Activated CD8-positive, alpha-beta memory T cell treated with anti-CD3 and anti-CD28 coated beads, Interleukin-2, amount 10 ng/mL, durations not matched to agents 7 days and 5 days (primary cell): ENCODE measurements at places on chromosomes 1 and 21.

GRCh38 chr21:44771896-44772525 is 29.6 kb downstream of the UBE2G2 start:
- DNase-seq, result no peak
- peaks cover 2% of the 10 kb centered on the region for H3K4me1 ChIP-seq
- no peaks in the 10 kb centered on the region for H3K27me3 ChIP-seq
- H3K4me3 ChIP-seq, result no peak overlapping the region
- H3K36me3 ChIP-seq, result peaks cover 12% of the 10 kb centered on the region

GRCh38 chr21:44702111-44702972 is 5.4 kb downstream of the KRTAP10-12 start:
- peaks cover 88% of the 10 kb centered on the region for H3K27me3 ChIP-seq
- peak; percentile 37 for DNase-seq
- H3K27ac ChIP-seq, result no peak overlapping the region
- H3K4me1 ChIP-seq, result no peaks in the 10 kb centered on the region
- H3K36me3 ChIP-seq, result peaks cover 9% of the 10 kb centered on the region
- no peak overlapping the region for H3K4me3 ChIP-seq

DNA sequence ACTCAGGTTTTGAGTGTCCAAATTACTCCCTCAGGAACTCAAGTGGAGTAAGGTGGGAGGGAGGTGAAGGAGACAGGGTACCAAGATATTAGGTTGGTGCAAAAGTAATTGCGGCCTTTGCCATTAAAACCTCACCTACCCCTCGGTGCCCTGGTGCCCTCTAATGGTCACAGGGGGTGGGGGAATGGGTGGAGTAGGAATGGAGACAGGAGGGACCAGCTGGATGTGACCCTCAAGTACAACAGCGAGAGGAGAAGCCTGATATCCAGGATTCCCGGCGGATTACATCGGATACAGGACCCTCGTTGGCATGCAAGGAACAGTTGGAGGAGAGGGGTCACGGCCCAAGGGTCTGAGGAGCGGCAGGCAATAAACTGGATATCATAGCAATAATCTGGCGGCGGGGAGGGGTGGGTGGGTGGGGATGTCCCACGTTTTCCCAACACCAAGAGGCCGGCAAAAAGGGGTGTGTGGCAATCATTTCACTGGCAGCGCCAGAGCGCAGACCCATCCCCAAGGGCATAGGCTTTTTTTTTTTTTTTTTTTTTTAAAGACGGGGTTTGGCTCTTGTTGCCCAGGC is 4.3 kb upstream of the ZBTB7B start:
- H3K4me1 ChIP-seq, result peaks cover 27% of the 10 kb centered on the region
- H3K36me3 ChIP-seq, result no peaks in the 10 kb centered on the region
- DNase-seq, result no peak
- H3K4me3 ChIP-seq, result no peak overlapping the region

GRCh38 chr1:216983823-216984222 is 260.6 kb upstream of the ESRRG start:
- no peaks in the 10 kb centered on the region for H3K27me3 ChIP-seq
- no peak overlapping the region for H3K4me3 ChIP-seq
- H3K4me1 ChIP-seq, result no peaks in the 10 kb centered on the region
- DNase-seq, result no peak
- no peaks in the 10 kb centered on the region for H3K36me3 ChIP-seq

DNA sequence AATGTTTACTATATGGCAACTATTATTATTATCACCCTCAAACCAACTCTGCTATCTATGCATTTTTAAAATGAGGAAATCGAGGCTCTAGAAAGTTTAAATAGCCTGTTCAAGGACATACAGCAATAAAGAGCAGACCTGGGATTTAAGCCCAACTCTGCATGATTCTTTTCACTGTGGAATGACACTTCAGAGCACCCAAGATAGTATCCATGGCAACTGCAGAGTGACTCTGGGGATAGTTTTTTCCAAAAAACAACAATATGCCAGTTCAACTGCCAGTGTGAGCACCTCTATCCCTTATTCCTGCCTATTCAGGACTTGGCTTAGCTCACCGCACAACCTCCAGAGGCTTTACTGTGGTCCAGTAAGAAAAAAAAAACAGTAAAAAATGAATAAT is 293.9 kb downstream of the BRINP2 start:
- no peaks in the 10 kb centered on the region for H3K36me3 ChIP-seq
- no peaks in the 10 kb centered on the region for H3K4me1 ChIP-seq
- H3K4me3 ChIP-seq, result no peak overlapping the region

- H3K4me3 ChIP-seq, result peak overlapping the region; percentile 90
- no peaks in the 10 kb centered on the region for H3K27me3 ChIP-seq
- H3K27ac ChIP-seq, result peak overlapping the region; percentile 92
- DNase-seq, result peak; percentile 87
- peaks cover 53% of the 10 kb centered on the region for H3K4me1 ChIP-seq
Observed at GRCh38 chr1:64965366-64966157, 787 bp downstream of the JAK1 start.

GRCh38 chr1:153984123-153984894 is 1.8 kb downstream of the RAB13 start:
- H3K27ac ChIP-seq, result no peak overlapping the region
- no peak overlapping the region for H3K4me3 ChIP-seq
- H3K36me3 ChIP-seq, result no peaks in the 10 kb centered on the region
- DNase-seq, result no peak
- no peaks in the 10 kb centered on the region for H3K27me3 ChIP-seq

DNA sequence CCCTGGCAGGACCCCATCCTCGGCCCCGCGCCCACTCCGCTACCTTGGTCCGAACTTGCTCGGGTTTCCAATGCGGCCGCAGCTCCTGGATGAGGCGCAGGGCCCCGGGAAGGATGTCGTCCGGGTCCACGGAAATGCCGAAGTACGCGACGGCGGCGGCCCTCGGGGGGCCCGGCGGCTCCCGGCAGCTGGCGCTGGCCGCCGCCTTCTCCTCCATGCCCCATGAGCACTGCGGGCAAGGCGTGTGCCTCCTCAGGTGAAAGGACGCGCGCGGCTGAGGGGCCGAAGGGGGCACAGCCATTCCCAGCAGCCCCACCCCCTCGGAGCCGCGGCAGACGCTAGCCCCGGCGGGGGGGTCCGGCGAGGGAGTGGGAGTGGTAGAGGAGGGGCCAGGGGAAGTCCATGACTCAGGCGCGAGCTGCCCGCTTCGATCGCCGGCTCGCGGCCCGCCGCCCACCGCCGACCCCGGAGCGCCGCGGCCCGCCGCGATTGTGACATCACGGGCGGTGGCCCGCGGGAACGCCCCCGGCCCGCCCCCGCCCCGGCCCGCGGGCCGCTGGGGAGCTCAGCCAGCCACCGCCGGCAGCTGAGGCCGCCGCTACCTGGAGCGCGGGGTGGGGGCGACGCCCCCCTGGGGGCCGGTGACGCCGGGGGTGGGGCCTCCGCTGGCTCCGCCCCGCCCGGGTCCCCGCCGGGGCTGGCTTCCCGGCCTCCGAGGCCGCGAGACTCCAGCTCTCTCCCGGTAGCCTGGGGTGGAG is at the start of gene ETNK2:
Gene ETNK2 (minus strand): TSS at position 493 of the 758 bp plus-strand sequence. CDS start 192 bp downstream, at position 301.
- no peak within 1 kb of the TSS for H3K27ac ChIP-seq
- H3K27me3 ChIP-seq, result peaks cover 20% of the 10 kb centered on the region
- H3K4me1 ChIP-seq, result no peaks in the 10 kb centered on the region
- no peak for DNase-seq
- H3K4me3 ChIP-seq, result peak within 1 kb of the TSS; percentile 31
